Left lobe of liver (tissue), 2 donors: ENCODE measurements at places on chromosomes 16 and 17. TPM values are rescaled to one million over a fixed set of nuclear protein-coding genes. Genes with fewer than 3 reads are reported as not detected.

Gene NPIPA5
- total RNA-seq, result 0.50 TPM

Gene RGS9
- total RNA-seq, result 3.0 TPM

Gene C16orf46
- 2.0 TPM for total RNA-seq

DNA sequence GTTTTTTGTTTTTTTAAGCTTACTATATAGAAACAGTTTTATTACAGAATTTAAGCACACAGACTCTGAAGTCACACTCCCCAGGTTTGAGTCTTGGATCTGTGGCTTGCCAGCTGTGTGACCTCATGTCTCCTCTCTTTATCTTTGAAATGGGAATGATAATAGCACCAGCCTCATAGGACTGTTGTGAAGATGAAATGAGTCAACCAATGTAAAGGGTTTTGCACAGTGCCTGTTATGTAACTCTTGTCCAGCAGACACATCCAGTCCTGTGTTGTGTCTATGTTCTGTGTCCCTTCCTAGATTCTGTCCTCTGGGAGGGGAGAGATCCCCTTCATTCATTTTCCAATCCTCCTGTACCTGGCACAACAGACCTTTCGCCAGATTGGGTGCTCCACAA, 3.1 kb upstream of the CPD start:
- DNase-seq, result no peak

DNA sequence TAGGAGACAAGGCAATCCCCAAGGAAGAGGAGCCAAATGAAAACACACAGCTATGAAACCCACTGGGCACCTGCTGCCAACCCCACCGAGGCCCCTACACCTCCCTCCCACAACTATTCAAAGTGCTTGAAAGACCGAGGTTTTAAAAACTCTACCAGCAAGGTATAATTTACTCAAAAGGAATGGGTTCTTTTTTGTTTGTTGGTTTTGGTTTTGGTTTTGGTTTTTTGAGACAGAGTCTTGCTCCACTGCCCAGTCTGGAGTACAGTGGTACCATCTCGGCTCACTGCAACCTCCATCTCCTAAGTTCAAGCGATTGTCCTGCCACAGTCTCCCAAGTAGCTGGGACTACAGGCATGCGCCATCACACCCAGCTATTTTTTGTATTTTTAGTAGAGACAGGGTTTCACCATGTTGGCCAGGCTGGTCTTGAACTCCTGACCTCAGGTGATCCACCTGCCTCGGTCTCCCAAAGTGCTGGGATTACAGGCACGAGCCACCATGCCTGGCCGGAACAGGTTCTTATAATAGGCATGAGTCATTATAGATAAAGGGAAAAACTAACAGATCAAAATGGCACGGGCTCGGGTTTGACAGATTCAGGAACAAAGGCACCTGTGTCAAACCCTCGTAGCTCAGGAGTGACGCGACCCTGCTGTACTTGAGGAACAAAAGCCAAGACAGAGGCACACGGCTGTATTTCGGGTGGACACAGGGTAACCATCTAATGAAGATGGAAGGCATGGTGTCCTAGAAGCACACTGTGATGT, 40.7 kb downstream of the COTL1 start:
- DNase-seq, result no peak

- no peak for DNase-seq
Observed at GRCh38 chr17:78826421-78826820, 14.2 kb downstream of the USP36 start.

GRCh38 chr16:25298165-25298872, 40.7 kb upstream of the ZKSCAN2 start:
- DNase-seq, result no peak

DNA sequence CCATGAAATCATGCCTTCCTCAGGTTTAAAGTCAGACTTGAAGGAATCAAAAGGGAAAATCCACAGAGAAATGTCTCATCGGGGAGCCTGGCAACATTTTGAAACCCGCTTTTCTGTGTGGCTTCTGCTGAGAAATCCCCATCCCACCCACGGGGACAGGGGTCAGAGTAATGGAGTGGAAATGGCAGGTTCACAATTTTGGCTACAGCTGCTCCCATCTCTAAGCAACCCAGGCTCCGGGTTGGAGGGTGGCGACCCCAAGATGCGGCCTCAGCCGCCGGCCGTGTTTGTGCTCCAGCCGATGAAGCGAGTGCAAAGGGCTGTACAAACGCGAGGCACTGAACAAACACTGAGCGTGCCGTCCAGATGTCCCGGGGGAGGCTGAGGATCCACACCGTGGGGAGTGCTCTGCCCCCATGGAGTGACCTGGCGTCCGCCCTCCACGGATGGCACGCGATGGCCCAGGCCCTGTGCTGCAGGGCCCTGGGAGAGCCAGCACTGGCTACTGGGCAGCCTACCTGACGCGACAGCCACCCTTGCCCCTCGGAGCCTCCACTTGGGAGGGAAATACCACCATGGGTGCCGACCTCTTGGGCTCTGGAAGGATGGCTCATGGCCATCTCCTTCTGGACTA, 22.2 kb downstream of the SLC43A2 start:
- DNase-seq, result no peak
